ENCODE measurements at places on chromosomes 1 and 21.

DNA sequence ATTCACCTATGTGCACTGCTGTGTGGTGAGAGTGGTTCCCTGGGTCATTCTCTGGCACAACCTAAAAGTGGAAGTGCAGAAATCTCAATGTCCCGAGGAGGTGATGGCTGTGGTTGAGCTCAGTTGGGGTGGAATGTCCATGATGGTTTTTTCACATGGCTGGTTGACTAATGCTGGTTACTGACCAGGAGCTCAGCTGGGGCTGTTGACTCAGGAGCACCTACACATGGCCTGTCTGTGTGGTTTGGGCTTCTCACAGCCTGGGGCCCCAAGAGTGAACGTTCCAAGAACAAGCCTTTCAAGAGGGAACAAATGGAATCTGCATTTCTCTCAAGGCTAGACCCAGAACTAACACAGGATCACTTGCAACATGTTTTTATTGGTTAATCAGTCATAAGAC is 6.4 kb upstream of the KANK4 start:
- DNase-seq: peak; percentile 49

DNA sequence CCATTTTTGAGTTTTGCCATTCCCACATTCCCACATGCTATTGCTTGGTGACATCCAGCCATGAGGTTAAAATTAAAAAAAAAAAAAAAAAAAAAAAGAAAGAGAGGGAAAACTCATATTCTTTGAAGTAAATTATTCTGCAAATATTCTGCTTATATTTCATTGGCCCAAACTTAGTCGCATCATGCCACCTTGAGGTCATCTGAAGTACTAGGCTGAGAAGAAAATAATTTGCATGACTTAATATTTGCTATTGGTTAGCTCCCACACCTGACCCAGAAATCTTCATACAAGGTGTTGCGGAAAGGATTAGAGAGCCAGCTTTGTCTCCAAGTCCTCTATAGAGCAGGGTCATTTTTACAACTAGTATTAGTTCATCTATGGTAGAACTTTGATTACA is 2206.0 kb downstream of the MRPL39 start:
- peak; percentile 0 for DNase-seq

GRCh38 chr1:240496941-240497340 is 115.0 kb downstream of the GREM2 start:
- peak; percentile 20 for DNase-seq

GRCh38 chr1:59678040-59678439 is 136.7 kb upstream of the HOOK1 start:
- DNase-seq: peak; percentile 36

GRCh38 chr1:55468142-55468795 is 253.1 kb upstream of the USP24 start:
- peak; percentile 55 for DNase-seq

GRCh38 chr1:57063406-57064125 is 97.8 kb upstream of the C8B start:
- DNase-seq: peak; percentile 71

DNA sequence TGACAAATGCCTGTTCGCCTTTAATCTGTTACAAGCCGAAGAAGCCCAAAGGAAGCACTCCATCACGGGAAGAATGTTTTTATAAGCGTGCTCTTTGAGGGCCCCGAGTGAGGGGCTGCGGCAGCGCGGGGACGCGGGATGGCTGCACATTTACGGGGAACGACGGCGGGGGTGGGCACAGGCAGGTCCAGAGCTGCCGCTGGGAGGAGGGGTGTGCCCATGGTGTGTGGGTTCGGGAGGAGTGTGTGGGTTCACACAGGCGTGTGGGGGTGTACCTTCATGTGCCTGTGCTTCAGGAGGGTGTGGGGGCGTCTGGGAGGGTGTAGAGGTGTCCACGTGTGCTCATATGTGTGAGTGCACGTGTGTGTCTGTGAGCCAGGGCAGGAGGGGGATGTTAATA is 155.9 kb upstream of the ZC3H12A start:
- DNase-seq: no peak

DNA sequence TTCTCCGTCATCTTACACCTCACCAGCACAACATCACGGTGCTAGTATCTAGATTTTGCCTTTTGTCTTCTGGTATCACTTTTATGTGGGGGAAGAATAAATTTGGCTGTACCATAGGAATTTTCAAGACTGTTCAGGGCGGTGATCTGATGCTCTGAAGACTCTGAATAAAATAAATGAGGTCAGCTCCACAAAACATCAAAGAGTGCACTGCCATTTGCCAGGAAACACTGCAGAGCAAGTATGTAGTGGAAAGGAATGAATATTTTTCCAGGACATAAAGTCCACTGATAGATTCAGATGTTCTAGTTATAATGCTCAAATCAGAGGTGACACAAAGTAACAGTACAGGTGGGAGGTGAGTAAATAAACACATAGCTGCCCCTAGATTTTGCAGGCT is 56.3 kb downstream of the ZP4 start:
- DNase-seq: no peak

- no peak for DNase-seq
These were observed 45.5 kb downstream of the UTP25 start for GRCh38 chr1:209873067-209873799.

GRCh38 chr1:234978397-234979295 is 150.0 kb downstream of the TOMM20 start:
- peak; percentile 83 for DNase-seq
